Effector memory CD8-positive, alpha-beta T cell (primary cell): ENCODE measurements at places on chromosomes 13 and 19.

DNA sequence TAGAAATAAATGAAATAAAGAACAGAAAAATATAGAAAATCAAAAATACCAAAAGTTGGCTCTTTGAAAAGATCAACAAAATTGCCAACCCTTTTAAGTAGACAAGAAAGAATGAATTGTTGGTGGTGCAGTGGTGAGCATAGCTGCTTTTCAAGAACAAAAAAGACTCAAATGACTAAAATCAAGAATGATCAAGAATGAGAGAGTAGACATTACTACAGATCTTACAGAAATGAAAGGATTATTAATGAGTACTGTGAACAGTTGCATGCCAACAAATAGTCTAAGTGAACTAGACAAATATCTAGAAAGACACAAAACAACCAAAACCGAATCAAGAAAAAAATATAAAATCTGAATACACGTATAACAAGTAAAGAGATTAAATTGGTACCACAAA lies 53.9 kb downstream of the FNDC3A start:
- no peak for DNase-seq

DNA sequence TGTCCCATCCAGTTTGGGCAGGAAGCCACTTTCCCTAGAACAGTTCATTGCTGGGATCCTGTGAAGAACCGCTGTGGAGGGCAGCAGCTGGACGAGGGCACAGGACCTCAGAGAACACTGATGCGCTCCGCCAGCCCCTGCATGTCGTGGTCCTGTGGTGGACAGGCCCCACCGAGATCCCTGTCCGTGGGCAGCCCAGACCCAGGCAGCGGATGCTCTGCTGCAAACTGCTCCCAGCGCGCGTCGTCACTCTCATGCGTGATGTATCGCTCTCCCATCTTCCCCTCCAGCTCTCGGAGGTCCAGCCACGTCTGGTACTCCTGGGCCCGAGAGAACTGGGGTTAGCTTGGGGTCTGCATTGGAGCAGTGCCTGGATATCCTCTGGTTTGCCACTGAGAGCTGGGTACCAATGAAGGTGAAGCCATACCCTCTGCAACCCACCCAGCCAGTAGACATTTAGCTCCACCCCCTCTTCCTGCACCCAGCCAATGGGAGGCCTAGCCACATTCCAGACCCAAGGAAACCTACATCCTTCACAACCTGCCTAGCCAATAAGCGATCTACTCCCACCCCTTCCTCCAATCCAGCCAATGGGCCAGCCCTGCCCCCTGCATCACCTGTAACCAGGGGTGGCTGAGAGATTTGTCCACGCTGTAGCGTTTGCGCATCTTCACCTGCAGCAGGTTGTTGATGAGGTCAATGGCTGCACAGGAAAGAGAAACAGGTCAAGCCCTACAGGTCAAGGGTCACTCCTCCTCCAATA lies 13.6 kb upstream of the DACT3 start:
- DNase-seq: no peak

DNA sequence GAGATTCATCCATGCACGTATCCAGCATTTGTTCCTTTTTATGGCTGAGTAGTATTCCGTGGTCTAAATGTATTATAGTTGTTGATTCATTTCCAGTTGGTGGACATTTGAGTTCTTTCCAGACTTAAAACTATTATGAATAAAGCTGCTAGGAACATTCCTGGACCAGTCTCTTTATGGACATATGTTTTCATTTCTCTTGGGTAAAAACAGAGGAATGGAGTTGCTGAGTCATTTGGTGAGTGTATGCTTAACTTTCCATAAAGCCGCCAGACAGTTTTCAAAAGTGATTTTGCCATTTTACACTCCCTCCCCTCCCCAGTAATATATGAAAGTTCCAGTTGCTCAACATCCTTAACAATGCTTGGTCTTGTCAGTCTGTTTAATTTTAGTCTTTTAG lies 116.4 kb downstream of the TSHZ3 start:
- no peak for DNase-seq

- no peak for DNase-seq
Observed at GRCh38 chr19:8631425-8631819, 989 bp downstream of the NFILZ start.

- DNase-seq: no peak
Observed at GRCh38 chr13:98890186-98890585, 87.7 kb downstream of the DOCK9 start.

GRCh38 chr19:7663706-7664105 lies 5.1 kb upstream of the RETN start:
- DNase-seq: no peak
